ENCODE measurements at places on chromosomes 7 and 10. TPM values are rescaled to one million over a fixed set of nuclear protein-coding genes. Genes with fewer than 3 reads are reported as not detected.

CFAP70 gene
- 8.6 TPM for total RNA-seq

CALHM1 gene
- not detected for total RNA-seq

MYO3A gene
- 0.39 TPM for total RNA-seq

GRIFIN gene
- total RNA-seq: not detected

ATOH7 gene
- 0.42 TPM for total RNA-seq

STAG3 gene
- total RNA-seq: 5.9 TPM

MOGAT3 gene
- total RNA-seq: not detected

CNPY1 gene
- total RNA-seq: not detected

IFIT3 gene
- 24.9 TPM for total RNA-seq

AEBP1 gene
- total RNA-seq: 142 TPM

MRPS16 gene
- 34.7 TPM for total RNA-seq

ACTA2 gene
- 340 TPM for total RNA-seq

OPALIN gene
- not detected for total RNA-seq

PITRM1 gene
- total RNA-seq: 59.4 TPM

ADRA2A gene
- 8.5 TPM for total RNA-seq

LRIT1 gene
- not detected for total RNA-seq

TMEM184A gene
- not detected for total RNA-seq

BEND7 gene
- total RNA-seq: 10.8 TPM

CCDC146 gene
- total RNA-seq: 14.7 TPM

Measured in tibial nerve (tissue), 4 donors.